Stimulated activated CD8-positive, alpha-beta memory T cell treated with anti-CD3 and anti-CD28 coated beads, Interleukin-2, amount 100 ng/mL, for 48 hours (primary cell): ENCODE measurements at places on chromosomes 4 and X.

GRCh38 chrX:123277821-123278220, 93.7 kb downstream of the GRIA3 start:
- DNase-seq, result no peak

GRCh38 chrX:24294619-24295018, 19.2 kb downstream of the SUPT20HL2 start:
- DNase-seq, result no peak

DNA sequence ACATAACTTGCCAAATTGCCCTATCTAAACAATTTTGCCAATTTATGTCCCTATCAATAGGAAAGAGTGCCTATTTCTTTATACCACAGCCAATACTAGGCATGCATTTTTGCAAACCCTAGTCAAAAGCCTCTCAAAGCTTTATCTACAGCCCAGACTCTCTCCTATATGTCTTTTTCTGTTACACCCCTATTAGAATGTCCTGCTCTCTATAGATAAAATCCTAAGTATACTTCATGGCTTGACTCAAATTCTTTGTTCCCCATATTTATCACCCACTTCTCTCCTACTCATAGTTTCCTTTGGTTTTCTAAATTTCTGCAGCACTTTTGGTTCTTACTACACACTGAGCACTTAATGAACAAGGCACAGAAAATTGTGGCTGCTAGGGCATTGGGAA, 38.0 kb downstream of the NUP62CL start:
- no peak for DNase-seq

DNA sequence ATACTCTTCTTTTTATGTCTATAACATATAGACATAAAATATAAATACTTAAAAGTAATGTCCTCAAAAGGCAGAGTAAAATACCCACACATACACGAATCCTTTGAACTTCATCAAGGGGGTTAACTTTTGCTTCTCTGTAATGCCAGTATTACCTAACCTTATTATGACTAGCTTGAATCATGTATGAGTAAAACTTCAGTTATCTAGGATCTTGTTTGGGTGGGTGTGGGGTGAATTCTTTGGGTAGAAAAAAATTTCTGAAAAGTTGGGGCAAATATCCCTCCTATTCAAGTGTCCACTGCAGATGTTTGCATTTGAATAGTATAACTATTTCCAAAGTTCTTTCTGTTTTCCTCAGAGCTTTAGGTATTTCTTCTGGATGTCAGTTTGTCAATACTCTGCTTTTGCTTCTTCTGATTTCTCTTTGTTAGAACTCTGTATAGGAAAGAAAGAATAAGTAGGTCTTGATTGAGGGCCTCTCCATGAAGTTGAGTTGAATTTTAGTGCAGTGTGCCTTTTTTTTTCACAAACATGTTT, 173.8 kb downstream of the ADGRL3 start:
- no peak for DNase-seq

DNA sequence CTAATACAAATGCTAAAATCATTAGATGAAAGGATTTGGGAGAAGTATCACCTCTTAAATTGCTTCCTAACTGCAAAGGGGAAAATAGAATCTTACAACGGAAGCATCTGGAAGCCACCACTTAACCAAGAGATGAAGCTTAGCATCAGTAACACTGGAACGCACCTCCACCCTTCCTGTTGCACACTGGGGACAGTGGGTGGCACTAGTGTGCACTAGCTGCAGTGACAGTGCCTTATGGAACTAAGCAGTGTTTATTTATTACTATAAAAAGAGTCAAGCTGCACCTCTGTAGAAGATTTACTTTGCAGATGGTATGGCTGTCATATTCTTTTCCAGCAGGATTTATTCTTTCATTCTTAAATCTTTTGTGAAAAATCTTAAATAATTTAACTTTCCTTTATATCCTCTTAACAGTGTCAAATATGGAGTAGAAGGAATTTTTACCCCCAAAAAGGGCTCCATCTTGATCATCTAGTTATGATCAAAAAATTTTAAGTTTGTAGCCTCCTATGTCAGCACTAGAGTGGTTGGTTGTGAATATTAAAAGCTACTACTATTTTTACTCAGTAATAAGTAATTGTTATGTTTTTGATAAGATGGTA, 76.7 kb downstream of the SCD5 start:
- no peak for DNase-seq

GRCh38 chr4:27016551-27016950, 155.9 kb downstream of the STIM2 start:
- no peak for DNase-seq

GRCh38 chrX:63658920-63659319, 126.1 kb downstream of the ARHGEF9 start:
- DNase-seq, result no peak

- no peak for DNase-seq
Observed at GRCh38 chrX:49312176-49312575, 8.7 kb downstream of the GAGE10 start.

DNA sequence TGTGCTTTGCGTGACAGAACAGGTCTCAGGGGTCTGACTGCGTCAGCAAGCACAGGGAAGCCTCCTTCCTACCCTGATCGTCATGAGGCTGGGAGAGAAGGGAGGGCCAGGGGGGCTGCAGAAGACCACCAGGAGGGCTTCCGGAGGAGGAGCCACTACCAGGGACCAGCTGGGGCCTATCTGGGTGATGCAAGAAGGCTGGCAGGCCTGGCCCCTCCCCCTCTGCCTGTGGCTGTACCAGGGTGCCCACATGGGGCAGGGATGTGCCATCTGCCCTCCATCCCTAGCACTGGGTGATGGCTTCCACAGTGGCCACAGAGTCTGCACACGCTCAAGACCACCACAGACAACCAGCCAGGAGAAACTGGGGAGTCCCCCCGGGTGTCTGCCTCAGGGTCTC, 116.4 kb upstream of the NKX1-1 start:
- DNase-seq, result no peak

DNA sequence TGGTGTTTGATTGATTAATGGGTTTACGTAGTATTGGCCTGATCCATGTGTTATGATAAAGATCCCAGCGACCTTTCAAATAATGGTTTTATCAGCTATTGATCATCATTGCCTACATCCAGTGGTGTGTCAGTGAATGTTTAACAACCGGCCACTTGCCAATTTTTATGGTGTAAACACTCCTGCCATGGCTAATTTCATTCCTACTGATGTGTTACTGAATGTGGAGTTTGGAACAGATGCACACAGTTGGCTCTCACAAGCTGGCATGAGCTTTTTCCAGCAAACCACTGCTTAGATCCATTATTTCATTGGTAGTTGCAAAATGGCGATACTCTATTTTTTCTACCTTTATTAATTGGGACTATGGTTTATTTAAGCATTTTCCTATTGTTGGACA, 139.9 kb downstream of the REPS2 start:
- DNase-seq, result no peak

DNA sequence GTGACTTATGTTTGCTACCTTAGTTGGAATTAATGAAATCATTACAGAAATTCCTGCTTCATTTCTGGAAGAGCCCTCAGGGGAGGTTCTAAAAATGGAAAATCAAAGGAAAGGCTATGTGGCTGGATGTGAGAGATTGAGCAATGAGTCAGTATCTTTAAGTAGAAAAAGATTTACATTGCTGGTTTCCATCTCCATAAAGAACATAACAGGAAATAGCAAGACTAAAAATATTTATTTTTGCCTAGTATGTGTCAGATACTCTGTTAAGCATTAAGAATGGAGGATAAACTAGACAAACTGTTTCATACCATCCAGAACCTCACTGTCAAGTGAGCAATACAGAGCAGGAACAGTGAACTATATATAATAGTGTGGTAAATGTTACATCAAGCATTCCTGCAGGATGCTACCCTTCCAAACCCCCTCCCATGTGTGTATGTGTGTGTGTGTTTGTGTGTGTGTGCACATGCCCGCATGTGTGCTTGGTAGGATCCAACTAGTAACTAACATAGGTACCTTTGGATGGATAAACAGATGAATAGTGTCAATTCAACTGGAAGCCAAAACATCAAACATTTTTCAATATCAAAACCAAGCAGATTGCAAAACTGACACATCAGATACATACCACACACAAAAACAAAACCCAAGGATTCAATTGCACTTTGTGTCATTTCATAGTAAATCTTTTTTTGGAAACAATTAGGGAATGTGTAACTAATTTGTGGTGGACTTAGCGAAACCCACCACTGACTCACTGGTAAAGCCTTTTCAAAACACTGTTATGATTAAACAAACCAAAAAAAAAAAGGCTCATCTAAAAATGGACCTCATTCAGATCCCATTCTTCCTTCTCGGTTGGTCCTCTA, 223.4 kb downstream of the SHROOM3 start:
- no peak for DNase-seq

- no peak for DNase-seq
Observed at GRCh38 chrX:112866175-112866574, 25.5 kb upstream of the AMOT start.

DNA sequence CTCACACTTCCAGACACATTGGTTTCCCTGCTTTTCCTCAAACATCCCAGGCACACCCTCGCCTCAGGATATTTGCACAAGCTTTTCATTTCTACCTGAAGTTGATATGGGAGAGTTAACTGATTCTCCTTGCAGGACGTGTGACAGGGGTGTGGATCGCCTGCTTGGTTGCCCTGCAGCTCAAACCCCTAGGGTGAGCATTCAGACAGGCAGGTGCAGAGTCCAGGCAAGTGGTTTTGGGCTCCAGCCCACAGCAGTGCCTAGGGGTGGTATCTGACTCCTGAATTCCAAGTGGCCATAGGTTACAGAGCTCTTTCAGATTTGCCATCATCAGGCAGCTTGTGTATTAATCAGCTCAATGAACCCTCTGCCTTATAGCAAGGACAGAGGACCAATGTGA, 1104.2 kb upstream of the IGFBP7 start:
- no peak for DNase-seq

GRCh38 chr4:108933046-108933445, 170.2 kb upstream of the ETNPPL start:
- no peak for DNase-seq

DNA sequence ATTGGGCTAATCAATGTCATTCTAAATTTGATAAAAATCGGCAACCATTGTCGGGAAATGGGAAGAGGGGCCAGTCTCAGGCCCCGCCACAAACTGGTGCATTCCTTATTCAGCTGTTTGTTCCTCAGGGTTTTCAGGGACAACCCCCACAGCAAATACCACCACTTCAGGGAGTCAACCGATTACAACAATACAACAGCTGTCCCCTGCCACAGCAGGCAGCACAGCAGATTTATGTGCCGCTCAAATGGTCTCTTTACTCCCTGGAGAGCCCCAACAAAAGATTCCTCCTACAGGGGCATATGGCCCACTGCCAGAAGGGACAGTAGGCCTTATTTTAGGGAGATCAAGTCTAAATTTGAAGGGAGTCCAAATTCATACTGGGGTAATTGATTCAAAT, 61.8 kb downstream of the ZNF732 start:
- no peak for DNase-seq

GRCh38 chr4:2354118-2354517, 64.3 kb downstream of the ZFYVE28 start:
- no peak for DNase-seq

DNA sequence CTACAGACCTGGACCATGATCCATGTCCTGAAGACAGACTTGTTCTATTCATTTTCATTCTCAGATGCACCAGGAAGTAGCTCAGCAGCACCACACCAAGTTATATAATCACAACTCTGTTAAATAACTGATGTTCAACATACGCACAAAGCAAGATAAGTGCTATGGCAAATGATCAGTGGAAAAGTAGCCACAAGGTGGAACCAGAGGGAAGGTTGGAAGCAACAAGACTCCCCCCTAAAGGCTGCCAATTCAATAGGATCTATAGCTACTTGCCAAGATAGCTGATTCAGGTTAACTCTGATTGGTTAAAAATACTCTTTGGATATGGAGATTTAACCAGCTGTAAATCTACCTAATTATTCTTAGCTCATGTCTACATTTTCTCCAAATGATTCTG, 23.7 kb upstream of the FAM47B start:
- DNase-seq, result no peak

DNA sequence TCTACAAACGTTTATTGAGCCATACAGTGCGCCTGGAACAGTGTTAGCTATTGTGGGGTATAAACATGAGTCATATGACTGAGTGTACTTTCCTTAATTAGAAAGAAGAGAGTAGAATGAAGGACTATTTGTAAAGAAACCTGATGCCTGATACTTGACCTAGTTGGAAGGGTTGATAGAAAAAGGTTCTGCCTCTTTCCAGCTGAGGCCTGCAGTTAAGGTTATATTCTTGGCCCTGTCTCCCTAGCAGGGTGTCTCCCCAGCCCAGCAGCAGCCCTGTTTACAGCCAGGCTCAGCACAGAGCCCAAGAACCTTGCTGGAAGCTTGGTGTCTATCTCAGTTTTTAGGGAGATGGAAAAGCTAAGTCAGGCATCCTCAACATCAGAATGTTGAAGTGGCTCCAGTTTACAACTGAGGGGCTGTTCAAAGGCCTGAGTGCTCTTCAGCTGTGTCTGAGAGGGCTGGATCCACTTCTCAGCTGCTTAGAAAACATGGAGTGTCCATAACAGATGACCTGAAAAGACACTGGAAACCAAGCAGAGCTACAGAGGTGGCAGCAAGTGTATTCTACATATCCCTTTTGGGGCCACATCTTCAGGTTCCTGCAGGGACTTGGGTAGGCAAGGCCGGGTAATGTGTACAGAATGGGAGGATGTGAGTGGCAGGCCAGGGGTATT, 21.6 kb downstream of the NYX start:
- no peak for DNase-seq
